ENCODE measurements at places on chromosomes 3 and 15.

DNA sequence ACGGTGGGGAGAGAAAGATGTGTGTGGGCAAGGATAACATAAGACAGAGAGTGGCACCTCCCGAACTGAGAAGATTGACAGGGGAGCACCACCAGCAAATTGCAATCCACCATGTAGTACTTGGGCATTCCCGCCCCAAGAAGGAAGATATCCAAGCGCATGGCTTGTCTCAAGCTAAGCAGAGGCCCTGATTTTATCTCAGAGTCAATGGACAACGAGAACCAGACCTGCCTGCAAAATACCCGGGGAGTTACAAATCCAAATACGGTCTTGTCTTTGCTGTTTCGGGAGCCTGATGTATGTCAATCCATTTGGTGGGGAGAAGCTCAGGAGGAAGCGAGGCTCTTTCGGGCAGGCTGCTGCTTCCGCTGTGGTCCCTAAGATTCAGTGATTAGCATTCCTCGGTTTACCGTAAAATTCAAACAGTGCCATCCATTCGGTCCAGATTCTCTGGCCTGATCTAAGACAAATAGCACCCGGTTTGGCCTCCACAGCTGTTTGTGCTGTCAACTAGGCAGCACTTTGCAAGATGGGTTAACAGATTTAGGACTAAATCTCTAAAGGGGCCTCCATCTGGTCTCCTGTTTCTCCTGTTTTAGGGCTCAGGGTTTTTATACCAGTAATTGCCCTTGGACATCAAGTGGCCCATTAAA is 97.7 kb upstream of the WNT5A start:
- DNase-seq: no peak

DNA sequence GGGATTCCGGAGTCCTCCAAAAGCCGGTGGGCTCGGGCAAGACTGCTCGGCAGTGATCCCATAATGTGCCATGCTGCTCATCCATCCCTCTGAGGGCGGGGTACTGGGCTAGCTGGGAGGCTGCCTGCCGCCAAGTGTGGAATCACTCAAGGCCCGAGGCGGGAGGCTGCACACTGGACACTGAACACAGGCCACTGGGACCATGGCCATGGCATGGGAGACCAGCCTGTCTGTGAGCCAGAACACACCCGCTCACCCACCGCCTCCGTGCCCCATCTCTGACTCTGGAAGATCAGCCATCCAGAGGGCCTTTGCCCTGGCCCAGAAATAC is 1.4 kb downstream of the C3orf22 start:
- DNase-seq: no peak

GRCh38 chr3:133488785-133489367 is 84.6 kb upstream of the CDV3 start:
- DNase-seq: peak; percentile 49

DNA sequence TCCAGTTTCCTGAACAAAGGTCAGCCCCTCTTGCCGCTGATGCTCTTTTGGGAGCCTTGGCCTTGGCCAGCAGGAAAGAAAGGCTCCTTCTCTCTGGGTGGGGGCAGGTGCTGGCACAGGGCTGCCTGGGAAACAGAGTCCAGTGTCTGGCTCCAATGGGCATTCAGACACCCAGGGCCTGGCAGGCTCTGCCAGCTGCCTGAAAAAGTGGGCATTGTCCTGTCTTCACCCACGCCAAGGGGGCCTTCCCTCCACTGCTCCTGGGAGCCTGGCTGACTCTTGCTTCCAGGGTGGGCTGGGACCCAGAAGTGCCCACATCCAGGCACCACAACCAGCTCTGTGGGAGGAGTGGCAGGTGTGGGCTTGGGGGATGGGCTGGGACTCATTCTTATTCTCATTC is 62.7 kb downstream of the RHCG start:
- no peak for DNase-seq

DNA sequence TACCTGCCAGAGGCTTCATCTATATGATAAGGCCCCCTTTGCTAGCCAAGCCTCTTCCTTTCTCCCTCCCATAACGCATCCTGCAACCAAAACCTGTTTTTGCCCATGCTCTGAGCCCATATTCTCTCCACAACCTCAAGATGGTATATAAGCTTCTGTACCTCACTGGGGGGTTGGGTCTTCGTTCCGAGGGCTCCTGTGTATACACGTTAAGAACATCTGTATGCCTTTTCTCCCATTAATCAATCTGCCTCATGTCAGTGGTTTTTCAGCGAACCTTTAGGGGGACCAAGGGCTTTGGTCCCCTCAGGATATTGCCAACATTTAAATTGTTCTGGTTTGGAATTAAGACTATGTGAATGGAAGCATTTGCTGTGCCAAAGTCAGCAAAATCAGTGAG is 168.0 kb downstream of the PEX5L start:
- DNase-seq: no peak

DNA sequence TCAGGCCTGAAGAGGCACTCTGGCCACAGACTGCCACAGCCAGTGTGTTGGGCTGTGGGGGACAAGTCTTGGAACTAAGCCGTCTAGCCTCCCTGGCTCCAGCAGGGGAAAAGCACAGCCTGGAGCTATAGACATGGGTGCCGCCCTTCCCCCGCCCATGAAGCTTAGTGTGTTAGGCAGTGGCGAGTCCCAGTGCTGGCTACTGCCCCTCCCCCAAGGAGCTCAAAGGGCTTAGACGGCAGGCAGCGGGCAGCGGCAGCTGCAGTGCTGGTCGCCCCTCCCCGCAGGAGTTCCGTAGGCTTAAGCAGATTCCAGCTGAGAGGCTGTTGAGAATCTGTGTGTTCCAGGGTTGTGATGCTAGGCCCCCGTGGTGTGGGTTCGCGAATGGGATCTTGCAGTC is 135.8 kb upstream of the RORA start:
- no peak for DNase-seq

DNA sequence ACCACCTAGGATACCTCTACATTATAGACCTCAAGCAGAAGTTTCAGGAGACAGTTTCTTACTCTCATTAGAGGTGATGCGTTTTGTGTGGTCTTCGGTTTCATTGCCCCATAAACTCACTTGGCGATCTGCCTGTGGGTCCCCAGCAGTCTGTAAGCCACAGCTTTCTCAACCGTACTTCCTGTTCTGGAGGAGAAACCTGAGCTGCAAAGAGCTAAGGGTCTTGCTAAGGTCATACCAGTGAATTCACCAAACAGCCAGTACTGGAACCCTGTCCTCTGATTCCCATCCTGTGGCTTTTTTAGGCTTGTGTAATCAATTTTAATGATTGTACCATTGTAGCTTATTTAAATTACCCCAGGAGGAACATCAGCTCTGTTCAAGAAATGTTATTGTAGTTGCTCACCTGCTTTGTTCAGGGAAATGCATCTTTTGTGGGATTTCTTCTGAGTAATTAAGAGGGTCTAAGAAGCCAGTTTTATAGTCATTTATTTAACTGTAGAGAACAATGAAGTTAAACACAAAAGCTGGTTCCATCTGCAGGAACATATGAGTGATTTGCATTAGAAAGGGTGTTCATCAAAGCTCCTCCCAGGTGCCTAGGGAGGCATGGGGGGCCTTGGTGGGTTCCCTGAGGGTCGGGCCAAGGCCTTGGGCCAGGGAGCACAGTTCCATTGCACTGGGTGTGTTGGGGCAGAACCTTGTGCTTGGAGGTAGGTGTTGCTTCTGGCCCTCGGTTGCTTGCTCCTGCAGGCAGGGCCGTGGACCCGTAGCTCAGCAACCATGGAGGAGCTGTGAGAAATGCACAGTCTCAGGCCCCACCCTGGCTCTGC is 69.6 kb downstream of the APBA2 start:
- DNase-seq: peak; percentile 60

- no peak for DNase-seq
Observed at GRCh38 chr3:177820683-177821316, 623.5 kb upstream of the TBL1XR1 start.

- DNase-seq: peak; percentile 69
Observed at GRCh38 chr3:172595664-172596393, 72.6 kb upstream of the TNFSF10 start.

GRCh38 chr3:42210726-42211125 is 55.3 kb downstream of the CCK start:
- DNase-seq: no peak

DNA sequence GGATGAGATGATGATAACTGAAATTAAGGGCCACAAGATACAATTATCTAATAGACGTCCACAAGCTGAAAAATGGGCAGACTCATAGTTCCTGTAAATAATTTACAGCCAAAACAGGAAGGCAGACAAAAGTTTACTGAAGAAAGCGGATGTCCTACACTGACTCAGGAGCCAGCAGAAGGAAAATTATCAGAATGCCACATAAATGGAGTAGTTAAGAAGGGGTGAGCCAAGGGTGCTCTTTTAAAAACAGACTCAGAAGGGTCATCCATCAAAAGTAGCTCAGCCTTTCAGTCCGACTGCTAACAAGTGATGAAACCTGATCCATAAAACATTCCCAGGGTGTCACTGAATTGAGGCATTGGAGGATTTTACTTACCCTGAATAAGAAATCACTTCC is 39.8 kb downstream of the TUSC7 start:
- no peak for DNase-seq

- no peak for DNase-seq
Observed at GRCh38 chr15:47929138-47929803, 191.5 kb upstream of the SLC24A5 start.

DNA sequence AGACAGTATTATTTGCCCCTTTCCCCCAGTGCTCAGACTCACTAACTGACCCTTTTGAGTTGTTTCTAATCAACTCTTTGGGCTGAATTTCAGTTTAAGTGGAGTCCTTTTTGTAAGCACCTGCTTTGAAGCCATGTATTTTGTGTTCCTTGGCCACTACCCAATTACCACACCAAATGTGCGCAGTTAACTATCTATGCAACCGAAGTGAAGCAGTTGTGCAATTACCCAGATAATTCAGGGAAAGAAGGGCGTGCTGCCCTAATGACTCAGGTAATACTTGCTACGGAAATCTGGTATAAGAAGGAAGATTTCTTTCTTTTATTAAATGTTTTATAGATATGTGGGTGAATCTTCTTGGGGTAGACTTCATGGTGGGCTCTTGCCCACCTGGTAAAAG is 371.9 kb upstream of the TBL1XR1 start:
- no peak for DNase-seq

GRCh38 chr15:89760303-89761008 is 9.4 kb upstream of the MESP1 start:
- DNase-seq: peak; percentile 61

DNA sequence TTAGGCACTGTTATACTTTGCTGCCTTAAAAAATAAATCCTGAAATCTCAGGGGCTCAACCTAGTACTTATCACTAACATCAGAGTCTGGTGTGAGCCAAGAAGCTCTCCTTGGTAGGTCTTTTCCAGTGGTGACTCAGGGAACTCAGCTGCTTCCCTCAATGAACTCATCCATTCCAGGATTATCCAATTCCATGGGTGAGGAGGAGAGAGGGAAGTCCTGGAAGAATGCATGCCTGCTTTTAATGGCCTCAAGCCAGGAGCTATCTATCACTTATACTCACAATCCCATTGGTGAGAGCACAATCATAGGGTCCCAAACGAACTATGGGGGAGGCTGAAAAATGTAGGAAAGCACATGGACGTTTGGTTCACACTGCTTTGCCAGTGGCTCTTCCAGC is 113.6 kb downstream of the POLR2M start:
- peak; percentile 27 for DNase-seq

GRCh38 chr15:76866008-76866407 is 39.1 kb downstream of the SCAPER start:
- no peak for DNase-seq

- DNase-seq: no peak
Observed at GRCh38 chr3:195066441-195066841, 204.5 kb downstream of the XXYLT1 start.

- peak; percentile 25 for DNase-seq
Observed at GRCh38 chr15:80404761-80405553, 775 bp downstream of the ARNT2 start.

DNA sequence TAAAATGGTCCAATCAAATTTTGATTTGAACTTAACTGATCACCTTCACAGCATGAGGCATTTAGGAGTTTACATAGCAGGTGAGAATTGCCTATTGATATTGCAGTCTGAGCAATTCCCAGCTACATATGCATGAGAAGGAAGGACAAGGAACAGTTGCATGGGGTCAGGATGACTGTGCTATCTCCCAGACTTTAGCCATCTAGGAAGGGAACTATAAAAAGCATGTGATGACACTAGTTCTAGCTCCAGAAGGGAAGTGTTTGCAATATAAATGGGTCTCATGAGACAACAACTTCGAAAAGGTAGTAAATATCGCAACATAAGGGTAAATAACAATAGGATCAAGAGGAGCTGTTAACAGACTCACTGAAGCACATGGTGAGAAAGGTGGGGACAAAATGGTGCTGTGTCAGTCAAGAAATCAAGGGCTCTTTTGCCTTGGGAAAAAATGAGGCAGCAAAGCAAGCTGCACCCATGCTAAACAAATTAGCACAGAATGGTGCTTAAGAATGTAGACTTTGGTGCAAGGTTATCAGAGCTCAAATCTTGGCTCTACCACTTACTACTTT is 90.4 kb upstream of the SLC2A2 start:
- peak; percentile 11 for DNase-seq

DNA sequence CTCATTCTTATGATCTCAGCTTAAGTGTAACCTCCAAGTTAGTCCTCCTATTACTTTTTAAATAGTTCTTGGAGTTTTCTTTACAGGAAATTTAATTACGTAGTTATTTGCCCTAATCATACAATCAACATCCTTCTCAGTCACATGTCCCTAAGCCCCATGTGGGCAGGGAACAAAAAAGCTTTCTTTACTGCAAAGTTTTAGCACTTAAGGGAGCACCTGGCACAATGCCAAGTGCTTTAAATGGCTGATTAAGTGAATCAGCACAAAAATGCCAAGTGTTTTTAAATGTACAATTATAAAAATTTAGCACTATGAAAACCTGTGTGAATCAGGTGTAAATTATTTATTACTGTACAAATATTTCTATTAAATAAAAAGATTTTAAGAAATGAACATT is 445.3 kb downstream of the C3orf38 start:
- DNase-seq: no peak

DNA sequence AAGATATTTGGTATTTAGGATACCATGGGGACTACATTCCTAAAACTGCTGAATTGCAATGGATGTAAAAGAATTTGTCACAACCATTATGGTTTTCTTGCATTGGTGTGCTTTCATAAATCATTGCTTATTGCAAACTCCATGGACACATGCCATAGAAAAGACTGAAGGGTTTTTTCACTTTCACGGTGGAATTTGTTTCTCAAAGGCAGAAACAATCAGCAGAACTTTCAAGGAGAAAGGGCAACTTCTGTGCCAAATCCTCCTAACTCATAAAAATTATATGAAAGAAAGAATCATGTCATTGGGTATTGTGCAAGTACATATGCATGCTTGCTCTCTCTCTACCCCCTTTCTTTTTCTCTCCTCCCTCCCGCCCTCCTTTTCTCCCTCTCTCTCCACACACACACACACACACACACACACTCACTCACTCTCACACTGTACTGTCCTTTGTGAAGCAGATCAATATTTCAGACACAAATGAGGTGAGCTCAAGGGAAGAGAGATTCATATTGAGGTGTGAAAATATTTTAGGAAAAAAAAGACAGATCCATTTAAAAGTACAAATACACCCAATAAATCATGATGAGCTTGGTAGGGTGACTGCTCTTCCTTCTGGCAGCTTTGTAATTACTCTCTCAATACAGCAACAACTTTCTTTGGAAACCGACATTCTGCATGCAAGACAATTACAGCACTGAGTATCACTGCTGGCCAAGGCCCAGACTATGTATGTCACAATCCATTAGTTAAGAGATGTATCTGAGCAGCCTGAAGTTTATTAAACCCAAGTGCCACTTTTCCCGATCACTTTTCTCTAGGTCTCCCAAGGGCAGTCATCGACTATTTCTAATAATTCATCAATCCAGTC is 492.6 kb downstream of the TUSC7 start:
- DNase-seq: no peak

- no peak for DNase-seq
Observed at GRCh38 chr3:151426341-151426657, 34.6 kb downstream of the IGSF10 start.

- peak; percentile 78 for DNase-seq
Observed at GRCh38 chr3:194738254-194739093, 52.8 kb downstream of the FAM43A start.

Measured in A172 (cell line).